ENCODE measurements at places on chromosomes 2 and 18.

GRCh38 chr2:135227386-135227785 is 175.3 kb downstream of the RAB3GAP1 start:
- no peak for DNase-seq

- DNase-seq: no peak
Observed at GRCh38 chr2:136422512-136422911, 304.6 kb upstream of the CXCR4 start.

DNA sequence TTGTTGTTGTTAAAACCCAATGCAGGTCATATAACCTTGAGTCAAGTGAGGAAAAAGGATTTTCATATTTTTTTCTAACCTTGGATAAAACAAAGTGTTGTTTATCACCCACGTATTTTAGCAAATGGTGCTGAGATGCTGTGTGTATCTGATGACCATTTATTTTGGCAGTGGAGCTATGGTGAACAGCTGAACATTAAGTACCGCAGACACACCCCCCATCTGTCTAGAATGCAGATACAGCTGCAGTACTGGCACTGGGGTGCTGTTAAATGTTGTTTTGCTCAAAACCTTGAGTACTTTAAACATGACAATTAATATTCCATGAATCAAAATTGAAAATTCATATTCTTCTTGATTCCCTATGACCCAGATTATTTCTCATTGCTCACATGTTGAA is 773.3 kb upstream of the SLC39A10 start:
- DNase-seq: no peak

- DNase-seq: no peak
Observed at GRCh38 chr2:181025004-181025403, 44.6 kb downstream of the UBE2E3 start.

DNA sequence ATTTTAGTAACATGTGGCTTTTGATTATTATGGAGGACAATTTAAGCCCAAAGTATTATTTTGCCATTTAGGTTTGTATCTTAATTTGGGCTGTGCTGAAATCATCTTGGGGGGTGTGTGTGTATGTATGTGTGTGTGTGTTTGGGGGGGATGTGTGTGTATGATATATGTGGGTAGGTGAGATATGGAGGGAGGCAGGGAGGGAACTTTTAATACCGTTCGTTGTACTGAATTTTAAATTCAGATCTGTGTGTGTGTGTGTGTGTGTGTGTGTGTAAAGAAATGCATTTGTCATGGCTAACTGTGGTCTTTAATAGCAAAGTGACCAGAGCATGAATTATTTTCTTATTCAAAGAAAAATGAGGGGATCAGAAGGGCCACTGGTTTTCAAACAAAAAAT is 113.7 kb downstream of the LTBP1 start:
- DNase-seq: no peak

- no peak for DNase-seq
Observed at GRCh38 chr2:201357221-201357620, at the start of gene FLACC1. Gene FLACC1 (minus strand): TSS chr2:201357345. CDS start chr2:201351404, 5,941 bp downstream.

- no peak for DNase-seq
Observed at GRCh38 chr2:183014005-183014404, 24.3 kb downstream of the NCKAP1 start.

DNA sequence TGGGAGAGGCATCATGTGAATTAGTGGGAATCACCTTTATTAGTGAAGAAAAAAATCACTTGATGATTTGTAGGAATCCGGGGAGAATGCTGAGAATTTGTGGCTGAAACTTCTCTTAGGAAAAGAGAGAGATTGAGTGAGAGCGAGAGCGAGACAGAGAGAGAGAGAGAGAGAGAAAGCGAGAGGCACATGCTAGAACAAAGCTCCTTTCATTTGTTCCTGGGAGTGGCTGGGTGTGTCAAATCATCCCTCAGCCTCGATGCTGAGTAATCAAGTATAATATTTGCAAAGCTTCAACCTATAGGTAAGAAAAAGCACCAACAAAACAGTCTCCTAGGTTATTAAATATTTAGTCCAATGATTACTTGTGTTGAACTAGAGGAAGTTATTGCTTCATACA is 4.4 kb upstream of the SERPINB5 start:
- DNase-seq: no peak

DNA sequence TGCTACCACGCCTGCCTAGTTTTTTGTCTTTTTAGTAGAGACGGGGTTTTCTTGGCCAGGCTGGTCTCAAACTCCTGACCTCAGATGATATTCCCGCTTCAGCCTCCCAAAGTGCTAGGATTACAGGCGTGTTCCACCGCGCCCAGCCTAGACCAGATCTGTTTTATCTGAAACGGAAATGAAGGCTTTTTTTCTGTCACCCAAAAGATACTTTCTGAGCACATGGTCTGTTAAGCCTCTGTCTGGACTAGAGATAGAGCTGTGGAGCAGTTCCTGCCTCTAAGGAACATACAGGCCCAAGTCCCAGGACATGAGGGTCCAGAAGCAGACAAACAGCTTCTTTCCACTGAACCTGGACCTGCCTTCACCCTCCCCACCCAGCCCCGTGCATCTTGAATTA is 43.6 kb upstream of the PTMA start:
- no peak for DNase-seq

- peak; percentile 66 for DNase-seq
Observed at GRCh38 chr2:100427627-100428258, 10.3 kb upstream of the CHST10 start.

DNA sequence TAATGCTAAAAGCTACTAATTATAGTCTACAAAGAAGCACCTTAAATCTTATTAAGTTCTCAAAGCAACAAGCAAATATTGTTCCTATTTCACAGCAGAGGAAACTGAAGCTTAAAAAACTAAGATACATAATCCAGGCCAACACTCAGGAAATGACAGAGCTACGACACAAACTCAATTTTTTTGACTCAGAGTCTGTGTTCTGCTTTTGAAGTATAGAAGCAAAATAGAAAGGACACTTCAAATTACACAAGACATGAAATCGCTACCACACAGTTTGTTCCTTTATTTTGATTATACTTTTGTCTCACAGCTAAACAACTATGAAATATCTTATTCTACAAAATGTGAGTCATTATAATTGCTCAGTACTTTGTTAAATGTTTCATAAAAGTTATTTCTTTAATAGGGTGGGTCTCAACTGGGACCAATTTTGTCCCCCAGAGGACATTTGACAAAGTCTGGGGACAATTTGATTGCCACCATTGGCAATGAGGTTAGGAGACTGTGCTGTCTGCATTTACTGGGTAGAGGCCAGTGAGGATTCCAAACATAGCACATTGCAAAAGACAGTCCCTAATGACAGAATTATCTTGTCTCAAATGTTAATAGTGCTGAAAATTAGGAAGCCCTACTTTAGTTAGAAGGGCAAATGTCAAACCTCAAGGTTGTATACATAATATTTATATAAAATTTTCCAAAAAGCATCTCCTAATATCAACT is 101.5 kb upstream of the GRB14 start:
- DNase-seq: no peak

- DNase-seq: no peak
Observed at GRCh38 chr2:20653695-20654534, 3.0 kb upstream of the HS1BP3 start.

DNA sequence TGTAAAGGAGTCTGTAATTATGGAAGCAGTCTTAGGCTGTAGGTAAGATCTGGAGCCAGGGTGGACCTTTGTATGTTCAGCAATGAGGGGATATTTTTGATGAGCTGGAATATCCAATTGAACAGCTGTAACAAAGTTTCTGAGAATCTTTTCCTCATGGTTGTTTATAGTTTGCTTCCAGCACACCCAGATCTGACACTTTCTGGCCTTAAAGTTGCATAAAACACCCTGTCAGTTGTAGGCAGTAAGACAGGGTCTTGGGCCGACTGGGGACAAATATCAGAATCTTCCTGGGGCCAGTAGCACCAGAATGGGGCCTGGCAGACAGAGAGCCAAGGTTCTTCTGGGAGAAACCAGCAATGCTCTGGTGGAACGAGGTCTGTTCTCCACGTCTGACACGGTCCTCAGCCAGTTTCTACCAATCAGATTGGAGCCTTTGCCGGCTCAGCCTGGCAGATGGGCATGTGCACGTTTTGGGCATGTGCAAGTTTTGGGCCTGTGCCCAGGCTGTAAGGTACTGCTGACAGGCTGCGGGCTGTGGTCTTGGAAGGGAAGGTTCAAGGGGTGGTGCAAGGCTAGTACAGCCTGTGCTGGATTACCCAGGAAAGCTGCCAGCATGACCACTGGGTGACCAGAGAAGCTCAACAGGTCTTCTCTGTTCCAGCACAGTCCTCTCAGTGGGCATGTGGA is 89.8 kb downstream of the PRKCE start:
- DNase-seq: no peak

DNA sequence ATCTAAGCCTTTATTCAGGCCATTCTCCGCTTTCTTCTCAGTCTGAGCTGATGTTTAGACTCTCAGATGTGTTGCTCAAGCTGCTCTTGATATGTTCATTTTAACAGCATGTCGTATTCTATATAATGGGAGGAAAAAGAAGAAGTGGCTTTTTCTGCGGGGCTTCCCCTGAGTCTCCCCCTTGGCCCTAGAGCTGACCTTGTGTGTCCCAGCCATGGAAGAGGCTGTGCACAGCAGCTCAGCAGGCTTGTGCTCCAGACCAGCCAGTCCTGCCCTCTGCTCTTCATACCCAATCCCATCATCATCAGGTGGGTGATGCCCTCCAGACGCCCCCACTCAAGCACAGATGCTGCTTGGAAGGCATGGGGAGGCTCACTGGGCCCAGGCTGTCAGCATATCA is 155.1 kb upstream of the CELF4 start:
- DNase-seq: no peak

GRCh38 chr2:48043746-48044145 is 137.4 kb upstream of the FBXO11 start:
- DNase-seq: no peak

DNA sequence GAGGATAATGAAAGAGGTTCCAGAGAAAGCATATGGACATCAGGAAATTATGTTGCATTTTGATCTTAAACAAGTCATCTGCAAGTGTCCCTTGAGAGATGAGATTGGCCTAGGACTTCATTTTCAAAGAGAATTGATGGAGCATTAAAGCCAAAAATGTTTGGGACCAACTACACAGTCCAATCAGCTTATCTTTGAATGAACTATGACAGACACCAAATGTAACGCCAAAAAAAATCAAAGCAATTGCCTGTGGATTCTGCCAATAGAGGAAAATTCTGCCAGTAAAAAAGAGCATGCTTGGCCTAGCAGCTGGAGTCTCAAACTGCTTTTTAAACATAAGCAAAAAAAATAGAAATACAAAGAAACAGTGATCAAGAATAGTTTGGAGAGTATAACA is 594.5 kb upstream of the CHAC2 start:
- DNase-seq: no peak

DNA sequence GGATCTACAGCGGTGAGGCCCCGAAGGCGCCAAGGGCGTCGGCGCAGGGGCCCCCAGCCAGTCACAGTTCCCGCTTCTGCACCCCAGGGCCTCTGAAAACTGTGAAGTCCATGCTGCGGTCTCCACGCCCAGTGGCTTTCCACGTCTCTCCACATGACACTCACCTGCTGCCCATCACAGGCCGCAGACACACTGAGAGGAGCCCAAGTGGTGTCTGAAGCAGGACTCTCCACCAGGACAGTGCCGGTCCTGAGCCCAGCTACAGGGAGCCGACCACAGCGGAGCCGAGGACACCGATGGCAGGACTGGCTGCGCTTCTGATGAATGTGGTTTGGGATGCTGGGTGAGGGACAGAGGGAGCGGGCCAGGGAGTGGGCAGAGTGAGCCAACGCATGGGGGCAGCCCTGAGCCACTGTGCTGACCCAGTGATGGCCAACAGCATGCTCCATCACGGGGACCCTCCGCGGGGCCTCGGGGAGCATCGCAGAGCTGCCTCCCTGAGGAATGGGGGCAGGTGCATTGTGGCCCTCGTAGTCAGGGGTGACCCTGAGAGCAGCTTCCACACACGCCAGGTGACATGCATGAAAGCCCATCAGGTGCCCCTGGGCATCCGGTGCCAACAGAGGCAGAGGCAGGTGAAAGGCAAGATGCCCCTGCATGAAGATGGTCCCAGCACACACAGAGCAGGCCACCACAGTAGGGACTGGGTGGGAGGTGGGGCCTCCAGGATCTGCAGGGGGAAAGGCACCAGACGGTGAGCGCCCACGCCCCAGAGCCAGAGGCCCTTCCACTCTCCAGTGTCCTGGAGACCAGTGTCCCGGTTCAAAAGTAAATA is 116.6 kb downstream of the HDAC4 start:
- DNase-seq: no peak
